HFF-Myc (cell line): ENCODE measurements at places on chromosomes 11 and 22.

- DNase-seq, result no peak
Measured at GRCh38 chr22:33073989-33074418, 15.8 kb upstream of the SYN3 start.

DNA sequence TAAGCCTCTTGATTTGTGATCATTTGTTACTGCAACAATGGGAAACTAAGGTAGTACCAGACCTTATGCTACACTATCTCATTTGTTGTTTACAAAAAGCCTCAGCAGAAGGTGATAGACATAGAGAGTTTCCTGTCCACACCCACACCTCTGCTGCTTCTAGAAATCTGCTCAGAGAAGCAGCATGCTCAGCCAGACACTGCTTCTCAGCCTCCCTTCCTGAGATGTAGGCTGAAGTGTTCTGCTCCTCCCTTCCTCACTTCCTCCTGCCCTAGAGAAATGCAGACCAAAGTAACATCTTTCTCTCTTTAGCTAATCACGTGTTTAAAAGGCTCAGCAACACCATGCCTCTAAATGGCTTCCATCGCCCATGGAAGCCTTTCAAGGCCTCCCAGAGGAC is 88.4 kb downstream of the SLC1A2 start:
- DNase-seq, result no peak

DNA sequence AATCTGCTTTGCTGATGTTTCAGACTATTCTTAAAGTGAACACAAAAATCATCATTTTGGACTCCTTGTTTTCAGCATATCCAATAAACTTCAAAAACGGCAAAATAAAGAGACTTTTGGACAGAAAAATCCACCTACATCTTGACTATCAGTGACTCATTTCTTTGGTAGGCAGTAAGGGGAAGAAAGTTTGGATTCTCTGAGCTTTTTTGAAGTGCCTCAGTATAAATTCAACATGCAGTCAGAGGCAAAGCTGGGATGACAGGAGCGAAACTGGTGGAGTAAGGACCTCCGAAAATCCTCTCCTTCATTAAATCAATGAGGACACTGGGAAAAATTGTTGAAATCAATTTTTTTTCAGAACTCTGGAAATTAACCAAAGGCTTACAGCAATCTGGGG is 29.7 kb downstream of the EFCAB6 start:
- no peak for DNase-seq

DNA sequence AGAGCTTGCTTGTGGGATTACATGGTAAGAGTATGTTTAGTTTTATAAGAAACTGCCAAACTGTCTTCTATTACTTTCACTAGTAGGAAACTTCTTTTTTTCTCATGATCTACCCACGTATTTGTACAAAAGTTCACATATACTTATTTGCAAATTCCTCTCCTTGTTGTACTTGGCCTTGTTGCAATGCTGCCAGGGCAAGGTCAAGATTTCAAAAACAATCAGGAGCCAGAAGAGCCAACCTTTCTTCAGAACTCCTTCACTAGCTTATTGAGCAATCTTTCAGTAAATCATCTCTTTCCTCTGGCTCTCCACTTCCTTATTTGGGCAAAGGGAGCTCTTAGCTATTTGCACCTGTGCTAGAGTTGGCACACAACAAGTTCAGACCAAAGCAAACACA is 9.7 kb downstream of the SRSF8 start:
- DNase-seq, result no peak

DNA sequence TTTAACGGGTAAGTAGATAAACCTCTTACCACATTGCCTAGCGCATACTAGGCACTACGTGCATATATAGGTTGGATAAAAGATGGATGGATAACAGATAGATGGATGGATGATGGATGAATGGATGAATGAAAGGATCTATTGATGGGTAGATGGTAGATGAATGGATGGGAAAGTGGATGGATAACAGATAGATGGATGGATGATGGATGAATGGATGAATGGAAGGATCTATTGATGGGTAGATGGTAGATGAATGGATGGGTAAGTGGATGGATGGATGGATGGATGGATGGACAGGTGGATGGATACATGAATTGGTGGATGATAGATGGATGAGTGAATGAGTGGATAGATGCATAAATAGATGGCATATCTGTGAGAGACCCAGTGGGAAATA is 555.0 kb downstream of the MN1 start:
- no peak for DNase-seq

DNA sequence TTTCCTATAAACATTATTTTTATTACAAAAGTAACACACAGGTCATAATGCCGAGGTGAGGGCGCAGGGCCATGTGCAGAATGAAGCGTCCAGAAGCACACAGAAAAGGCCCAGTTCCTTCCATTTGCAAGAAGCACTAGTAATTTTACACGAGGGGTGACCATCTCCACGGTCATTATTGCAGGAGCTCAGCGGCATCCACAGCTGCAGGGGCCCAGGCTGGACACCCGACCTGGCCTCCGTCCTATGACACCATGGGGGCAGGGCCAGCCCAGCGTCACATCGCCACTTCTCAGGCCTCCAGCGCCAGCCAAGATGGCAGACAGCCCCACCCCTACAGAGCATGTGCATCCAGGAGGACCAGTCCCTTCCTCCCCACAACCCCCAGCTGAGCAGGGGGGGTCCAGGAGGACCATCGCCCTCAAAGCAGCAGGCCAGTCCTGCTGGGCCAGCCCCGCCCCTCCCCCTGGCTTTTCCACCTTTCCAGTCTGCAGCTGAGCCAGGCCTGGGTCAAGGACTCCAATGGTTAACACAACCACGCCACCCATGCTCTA is 3.5 kb downstream of the IGF2 start:
- DNase-seq, result no peak

DNA sequence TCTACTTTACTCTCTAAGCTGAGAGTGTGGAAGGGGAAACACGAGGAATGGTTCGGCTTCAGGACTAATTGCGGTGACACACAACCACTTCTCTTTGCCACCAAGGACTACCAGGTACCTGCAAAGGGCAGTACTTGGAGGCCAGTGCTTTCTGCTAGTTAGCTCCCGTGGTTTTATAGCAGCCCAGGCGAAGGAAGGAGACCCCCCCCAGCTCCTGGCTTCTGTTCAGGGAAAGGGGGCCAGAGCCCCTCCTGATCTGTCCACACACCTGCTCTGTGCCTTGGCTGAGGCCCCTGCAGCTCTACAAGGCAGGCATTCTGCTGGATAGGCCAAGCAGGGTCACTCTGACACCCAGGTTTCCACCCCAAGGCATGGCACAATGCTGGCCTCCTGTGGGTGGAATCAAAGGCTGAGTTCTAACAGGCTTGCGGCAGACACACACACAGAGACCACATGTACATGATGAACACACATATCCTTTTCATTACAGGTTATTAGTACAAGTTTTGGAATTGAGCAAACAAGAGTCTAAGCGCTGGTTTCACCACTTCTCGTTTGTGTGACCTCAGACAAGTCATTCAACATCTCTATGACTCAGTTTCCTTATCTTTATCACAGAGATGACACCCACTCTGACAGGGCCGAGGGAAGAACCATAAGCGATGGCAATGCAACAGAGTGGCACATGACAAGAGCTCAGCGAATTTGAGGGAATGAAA is 7.5 kb downstream of the SERPIND1 start:
- DNase-seq, result no peak

- DNase-seq, result no peak
Measured at GRCh38 chr11:12069066-12069676, 41.2 kb upstream of the MICAL2 start.

- DNase-seq, result no peak
Measured at GRCh38 chr22:45019861-45020655, 10.3 kb upstream of the PHF21B start.

GRCh38 chr22:43293259-43293654 is 49.9 kb downstream of the SCUBE1 start:
- no peak for DNase-seq

GRCh38 chr11:47376107-47376524 is 2.2 kb downstream of the SPI1 start:
- DNase-seq, result no peak

GRCh38 chr11:36693139-36693843 is 95.3 kb upstream of the RAG2 start:
- DNase-seq, result no peak

GRCh38 chr11:126464796-126465195 is 109.3 kb downstream of the ST3GAL4 start:
- DNase-seq, result no peak

GRCh38 chr11:113724778-113725177 is 18.7 kb upstream of the TMPRSS5 start:
- DNase-seq, result no peak

GRCh38 chr11:82559609-82560008 is 174.1 kb downstream of the FAM181B start:
- DNase-seq, result no peak

- no peak for DNase-seq
Measured at GRCh38 chr22:48594757-48595510, 1232.7 kb downstream of the BRD1 start.

GRCh38 chr22:21714059-21714770 is 21.4 kb downstream of the YPEL1 start:
- DNase-seq, result no peak

- DNase-seq, result no peak
Measured at GRCh38 chr11:76543006-76543703, 98.3 kb downstream of the EMSY start.

DNA sequence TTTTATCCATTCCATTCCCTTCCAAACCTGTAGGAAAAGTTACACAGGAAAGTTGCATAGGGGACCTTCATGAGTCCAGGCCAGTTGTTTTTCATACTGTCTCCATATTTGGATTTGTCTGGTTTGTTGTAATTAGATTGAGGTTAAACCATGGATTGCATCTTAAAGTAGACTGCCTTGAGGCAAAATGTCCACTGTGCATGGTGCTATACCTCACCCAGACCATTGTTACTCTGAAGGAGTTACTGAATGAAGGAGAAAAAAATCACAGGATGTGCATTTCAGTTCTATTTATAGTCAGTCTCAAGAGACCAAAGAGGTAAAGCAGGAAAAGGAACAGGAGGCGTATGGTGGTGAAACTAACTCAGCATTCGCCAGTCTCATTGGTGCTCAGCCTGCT is 29.6 kb upstream of the L3MBTL2 start:
- no peak for DNase-seq

DNA sequence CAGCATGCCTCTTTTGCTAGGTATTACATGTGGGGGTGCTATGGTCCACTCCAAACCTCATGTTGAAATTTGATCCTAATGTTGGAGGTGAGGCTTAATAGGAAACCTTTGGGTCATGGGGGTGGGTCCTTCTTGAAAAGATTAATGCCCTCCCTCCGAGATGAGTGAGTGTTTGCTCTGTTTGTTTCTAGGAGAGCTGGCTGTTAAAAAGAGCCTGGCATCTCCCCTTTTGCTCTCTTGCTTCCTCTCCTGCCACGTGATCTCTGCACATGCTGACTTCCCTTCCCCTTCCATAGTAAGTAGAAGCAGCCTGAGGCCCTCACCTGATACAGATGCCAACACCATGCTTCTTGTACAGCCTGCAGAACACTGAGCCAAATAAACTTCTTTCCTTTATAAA is 104.5 kb downstream of the FAT3 start:
- no peak for DNase-seq

GRCh38 chr22:26234296-26234695 is 65.0 kb downstream of the SEZ6L start:
- no peak for DNase-seq

DNA sequence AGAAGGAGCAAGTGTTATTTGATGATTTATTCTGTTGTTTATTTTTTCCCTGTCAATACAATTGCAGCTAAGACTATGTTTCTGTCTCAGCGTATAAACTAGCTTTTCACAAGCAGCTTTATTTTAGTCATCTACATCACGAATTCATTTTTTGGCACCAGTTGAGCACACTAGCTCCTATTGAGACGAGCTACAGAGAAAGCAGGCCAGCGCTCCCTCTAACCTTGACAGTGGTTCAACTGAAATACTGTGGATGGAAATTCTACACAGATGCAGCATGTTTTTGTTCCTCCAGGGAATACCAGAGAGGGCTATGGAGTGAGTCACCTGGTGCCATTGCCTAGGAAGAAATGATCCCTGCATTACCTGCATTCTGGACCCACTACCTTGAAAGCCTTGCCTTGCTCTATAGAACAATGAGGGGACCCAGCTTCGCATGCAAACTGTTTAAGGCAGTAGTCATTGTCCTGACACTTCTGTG is 108.2 kb upstream of the ARHGAP42 start:
- DNase-seq, result no peak

GRCh38 chr11:125163431-125164063 is 1.0 kb upstream of the PKNOX2 start:
- DNase-seq, result no peak

DNA sequence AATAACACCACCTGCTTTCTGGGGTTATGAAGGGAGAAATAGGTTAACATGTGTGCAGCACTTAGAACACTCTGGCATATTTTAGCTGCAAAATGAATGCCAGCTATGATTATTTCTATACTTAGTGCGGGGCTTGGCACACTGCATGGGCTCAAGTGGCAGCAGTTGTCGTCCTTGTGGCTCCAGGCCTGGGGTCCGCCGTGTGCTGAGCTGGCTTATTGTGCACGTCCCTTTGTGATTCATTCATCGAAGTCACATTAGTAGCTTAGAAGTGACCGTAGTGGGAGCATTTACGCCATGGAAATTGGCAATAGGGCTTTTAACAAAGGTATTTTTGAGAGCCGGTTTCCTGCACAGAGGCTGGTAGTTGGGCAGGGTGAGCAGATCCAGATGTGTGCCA is 4.2 kb downstream of the RASD2 start:
- no peak for DNase-seq

GRCh38 chr11:15342163-15342562 is 227.4 kb downstream of the INSC start:
- DNase-seq, result no peak

DNA sequence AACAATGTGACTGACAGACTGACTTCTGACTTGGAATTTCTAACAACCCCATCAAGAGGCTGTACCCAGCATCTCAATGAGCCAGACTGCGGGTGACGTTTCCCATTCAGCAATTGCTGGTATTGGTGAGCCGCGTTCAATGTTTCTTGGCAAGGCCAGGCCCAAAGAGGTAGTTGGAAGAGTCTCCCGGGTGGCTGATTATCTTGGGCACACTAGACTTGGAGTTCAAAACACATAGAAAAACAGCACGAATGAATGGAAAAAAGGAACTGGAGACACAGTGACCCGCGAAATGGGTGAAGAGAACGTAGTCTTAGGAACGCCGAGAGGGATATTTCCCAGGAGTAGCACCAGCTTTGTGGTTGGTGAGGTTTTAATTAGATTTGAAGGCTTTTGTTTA is 115.7 kb downstream of the RPS6KA4 start:
- no peak for DNase-seq

- no peak for DNase-seq
Measured at GRCh38 chr11:76723142-76723541, 52.6 kb upstream of the LRRC32 start.

GRCh38 chr11:99406345-99406744 is 385.6 kb downstream of the CNTN5 start:
- no peak for DNase-seq

DNA sequence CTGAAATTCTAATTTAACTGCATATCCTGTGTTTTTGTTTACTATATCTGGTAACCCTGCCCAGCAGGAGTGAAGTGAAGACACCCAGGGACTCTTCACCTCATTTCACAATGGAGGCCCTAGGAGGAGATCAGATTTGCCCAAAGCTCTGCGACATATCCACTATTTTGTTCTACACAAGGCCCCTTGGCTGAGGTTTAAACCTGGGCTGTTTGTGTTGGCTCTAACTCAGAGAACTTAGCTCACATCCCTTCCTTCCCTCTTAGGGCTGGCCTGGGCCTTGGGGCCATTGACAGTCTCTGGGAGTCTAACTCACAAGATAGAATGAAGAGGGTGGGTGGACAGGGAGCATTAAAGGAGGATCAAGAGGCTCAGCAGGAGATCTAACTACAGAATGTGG is 8.2 kb upstream of the PLA2G3 start:
- DNase-seq, result no peak

- no peak for DNase-seq
Measured at GRCh38 chr11:33701302-33702230, 940 bp upstream of the C11orf91 start.

- DNase-seq, result no peak
Measured at GRCh38 chr11:116202922-116203321, 569.9 kb downstream of the BUD13 start.
